Renal cortex interstitium (tissue), 15 donors: ENCODE measurements at places on chromosomes 7 and 10.

DNA sequence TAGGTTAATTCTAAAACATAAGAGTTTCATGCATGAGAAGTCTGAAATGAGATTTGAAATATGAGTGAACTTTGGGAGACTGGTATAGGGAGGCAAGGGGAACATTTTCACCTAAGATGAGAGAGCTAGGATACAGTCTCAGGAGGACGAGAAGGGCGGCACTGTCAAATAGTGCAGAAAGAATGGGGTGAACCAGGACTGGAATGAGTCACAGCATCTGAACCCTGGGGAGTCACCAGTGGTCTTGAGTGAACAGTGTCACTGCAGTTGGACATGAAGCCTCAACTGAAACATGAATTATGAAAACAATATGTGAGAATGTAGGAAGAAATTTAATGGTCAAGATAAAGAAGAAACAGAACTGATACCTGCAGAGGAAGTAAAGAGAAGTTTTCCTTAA is 33.8 kb downstream of the GNG11 start:
- no peak for DNase-seq

GRCh38 chr7:84682543-84682942 is 488.0 kb upstream of the SEMA3A start:
- no peak for DNase-seq

DNA sequence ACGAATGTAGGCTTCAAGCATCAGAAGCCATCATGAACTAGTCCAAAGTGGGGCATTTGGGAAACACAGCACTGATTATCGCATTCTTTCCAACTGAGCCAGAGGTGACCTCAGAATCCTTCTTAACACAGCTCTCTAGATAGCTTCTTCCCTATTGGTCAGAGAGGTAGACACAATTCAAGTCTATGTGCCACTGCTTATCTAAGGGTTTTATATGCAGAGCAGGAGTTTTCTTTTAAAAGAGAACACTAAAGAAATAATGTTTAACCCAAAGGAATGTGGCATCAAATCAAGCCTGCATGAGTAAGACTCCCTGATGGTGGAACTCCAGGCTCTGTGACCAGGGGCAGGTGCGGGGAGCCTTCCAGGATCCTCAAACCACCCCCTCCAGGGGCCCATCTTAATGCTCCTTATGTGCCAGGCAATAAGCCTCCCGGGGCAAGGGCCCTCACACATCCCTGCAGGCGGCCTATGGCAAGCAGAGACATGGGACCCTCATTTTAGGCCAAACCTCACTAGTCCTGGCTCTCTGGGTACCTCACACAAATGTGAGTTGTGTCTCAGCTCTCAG is 13.8 kb downstream of the HSPA12A start:
- no peak for DNase-seq

GRCh38 chr7:141550386-141551093 is 670 bp upstream of the AGK start:
- DNase-seq = no peak
